ENCODE measurements at places on chromosomes 4 and X.

GRCh38 chrX:150513544-150513943 is 54.9 kb upstream of the MTM1 start:
- DNase-seq, result no peak

DNA sequence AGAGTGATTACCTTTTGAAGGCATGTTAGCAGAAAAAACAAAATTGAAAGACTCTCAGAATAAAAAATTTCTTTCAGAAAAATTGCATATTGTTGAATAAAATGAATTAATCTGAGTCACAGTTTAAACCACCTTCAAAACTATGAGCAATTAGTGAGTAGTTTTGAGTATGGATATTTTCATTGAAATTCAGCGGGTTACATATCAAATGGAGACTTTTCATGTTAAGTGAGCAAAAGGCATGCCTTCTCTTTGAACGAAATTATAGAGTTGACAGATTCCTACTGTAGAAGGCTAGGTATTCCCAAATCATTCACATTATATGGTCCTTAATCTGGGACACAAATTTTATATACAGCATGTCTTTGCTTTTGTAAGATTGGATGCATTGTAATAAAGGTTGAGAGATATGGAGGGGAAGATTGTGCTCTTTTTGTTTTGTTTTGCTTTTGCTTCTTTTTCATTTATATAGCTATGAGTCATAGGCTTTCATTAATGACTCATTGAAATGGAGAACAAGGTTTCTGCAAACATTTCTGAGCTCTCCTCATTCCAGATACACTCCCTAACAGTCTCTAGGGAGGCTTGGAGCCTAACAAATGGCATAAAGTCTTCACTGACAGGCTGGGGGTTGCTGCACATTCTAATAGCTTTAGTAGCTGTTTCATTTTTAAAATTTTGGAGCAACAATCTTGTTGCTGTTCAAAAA is 21.6 kb downstream of the PCDH18 start:
- DNase-seq, result no peak

DNA sequence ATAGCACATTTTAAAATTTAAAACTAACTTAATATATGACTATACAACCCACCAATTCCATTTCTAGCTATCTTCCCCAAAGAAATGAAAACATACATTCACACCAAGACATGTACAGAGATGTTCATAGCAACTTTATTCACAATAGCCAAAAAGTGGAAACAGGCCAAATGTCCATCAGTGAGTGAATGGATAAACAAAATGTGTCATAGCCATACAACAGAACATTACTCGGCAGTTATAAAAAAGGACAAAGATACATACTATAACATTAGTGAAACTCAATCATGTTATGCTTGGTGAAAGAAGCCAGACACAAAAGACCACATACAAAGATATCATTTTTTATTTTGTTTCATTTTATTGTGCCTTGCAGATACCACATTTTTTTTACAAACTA is 396.8 kb downstream of the PACRGL start:
- no peak for DNase-seq

- no peak for DNase-seq
Observed at GRCh38 chr4:102263024-102263787, 82.1 kb downstream of the SLC39A8 start.

- DNase-seq, result peak; percentile 82
Observed at GRCh38 chrX:71671043-71671780, 3.9 kb downstream of the LOC101059915 start.

GRCh38 chr4:80956421-80956820 is 74.1 kb upstream of the BMP3 start:
- no peak for DNase-seq
